Tibial nerve (tissue), 4 donors: ENCODE measurements at places on chromosomes 6 and 20. TPM values are rescaled to one million over a fixed set of nuclear protein-coding genes. Genes with fewer than 3 reads are reported as not detected.

GRCh38 chr6:133100865-133101264 is 140.3 kb upstream of the EYA4 start:
- DNase-seq = no peak

GRCh38 chr20:51236421-51236820 is 213.5 kb upstream of the KCNG1 start:
- no peak for DNase-seq

The C2 gene
- 4.6 TPM for total RNA-seq

DNA sequence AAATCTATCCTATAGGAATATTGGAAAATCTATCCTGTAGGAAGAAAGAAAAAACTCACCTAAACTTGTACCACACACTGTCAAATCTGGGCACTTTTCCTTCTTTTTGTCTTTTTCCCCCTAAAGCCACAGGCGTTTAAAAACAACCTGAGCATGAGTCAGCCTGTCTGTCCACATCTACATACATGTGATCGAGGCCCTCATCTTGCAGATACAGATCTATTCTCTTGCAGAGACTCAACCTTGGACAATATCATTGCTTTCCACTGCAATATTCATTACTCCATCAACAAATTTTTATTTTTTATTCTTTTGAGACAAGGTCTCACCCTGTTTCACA is 95.9 kb upstream of the IYD start:
- DNase-seq = no peak

DNA sequence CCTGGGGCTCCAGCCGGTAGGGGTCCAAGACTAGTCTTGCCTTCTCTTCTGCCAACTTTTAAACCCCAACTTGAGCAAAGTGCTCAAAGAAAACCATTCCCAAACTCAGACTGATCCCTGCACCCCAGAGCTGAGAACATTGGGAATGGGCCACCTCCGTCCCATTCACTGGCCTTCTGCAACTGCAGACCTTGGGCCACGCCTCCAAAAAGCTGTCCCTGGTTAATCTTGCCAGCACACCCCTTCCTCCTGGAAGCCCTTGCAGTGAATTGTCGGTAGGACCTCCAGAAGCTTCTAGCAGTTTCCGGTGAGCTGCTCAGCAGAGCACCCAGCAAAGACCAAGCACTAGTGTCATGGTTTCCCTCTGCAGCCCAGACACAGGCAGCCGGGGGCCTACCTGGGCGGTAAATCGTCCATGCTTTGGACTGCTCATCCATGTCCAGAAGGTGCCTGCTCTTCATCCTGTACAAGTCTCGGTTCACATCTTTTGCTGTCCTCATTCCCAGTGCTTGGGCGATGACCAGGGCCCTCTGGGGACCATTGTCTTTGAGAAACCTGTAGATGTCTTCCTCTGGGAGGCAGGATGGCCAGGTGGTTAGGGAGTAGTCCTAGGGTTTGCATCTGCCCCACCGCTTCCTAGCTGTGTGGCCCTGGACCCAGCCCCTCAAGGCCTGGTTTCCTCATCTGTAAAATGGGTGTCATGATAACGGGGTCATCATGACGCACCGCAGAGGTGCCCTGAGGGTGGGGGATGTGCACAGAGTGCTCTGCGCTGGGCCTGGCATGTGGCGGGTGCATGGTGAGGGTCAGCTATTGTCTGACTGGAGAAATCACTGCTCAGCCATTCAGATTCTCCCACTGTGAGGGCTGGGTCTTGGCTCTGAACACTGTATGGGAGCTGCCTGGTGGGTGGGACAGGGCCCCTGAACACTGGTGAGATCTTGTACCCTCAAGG is 5.5 kb downstream of the ZBP1 start:
- no peak for DNase-seq

DNA sequence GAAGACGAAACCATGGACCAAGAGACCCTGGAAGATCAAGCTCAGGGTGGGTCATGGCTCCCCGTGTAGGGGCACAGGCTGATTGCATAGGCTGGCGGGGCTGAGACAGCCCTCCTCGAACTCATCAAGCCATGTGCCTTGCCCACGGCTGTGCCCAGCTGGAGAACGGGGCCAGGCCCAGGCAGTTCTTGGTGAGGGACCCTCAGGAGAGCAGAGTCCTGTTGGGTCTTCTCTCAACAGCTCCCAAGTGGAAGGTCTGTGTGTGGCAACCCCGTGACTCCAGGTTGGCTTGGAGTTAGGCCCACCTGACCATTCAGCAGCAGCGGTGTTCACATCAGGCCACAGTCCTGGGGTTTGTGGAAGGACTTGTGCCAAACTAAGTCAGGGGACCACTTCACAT is 276.5 kb downstream of the QKI start:
- DNase-seq = no peak

DNA sequence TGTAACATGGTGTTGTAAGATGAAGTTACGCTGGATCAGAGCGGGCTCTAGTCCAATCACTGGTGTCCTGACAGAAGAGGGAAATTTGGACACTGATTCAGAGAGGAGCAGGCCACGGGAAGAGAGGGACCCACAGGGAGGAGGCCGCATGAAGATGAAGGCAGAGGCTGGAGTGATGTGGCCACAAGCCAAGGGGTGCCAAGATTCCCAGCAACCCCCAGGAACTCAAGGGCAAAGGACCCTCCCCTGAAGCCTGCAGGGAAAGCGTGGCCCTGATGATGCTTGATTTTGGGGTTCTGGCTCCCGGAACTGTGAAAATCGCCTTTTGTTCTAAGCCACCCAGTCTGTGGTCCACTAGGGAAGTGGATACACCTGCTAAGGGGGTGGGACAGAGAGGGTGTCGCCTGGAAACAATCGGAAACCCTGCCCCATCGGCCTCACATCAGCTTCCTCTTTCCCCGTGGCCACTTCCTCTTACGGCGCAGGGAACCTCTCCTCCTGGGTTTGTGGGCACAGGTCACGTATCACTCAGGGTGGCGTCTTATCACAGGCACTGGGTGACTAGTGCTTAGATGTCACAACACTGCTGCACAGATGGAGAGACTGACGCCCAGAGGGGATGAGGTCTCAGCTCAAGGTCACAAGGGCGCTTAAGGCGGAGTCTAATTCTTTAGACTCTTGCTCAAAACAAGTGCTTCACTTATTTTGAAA is 58.0 kb downstream of the SULF2 start:
- DNase-seq = peak; percentile 37

- no peak for DNase-seq
Observed at GRCh38 chr6:155382338-155382685, 68.0 kb upstream of the TFB1M start.

DNA sequence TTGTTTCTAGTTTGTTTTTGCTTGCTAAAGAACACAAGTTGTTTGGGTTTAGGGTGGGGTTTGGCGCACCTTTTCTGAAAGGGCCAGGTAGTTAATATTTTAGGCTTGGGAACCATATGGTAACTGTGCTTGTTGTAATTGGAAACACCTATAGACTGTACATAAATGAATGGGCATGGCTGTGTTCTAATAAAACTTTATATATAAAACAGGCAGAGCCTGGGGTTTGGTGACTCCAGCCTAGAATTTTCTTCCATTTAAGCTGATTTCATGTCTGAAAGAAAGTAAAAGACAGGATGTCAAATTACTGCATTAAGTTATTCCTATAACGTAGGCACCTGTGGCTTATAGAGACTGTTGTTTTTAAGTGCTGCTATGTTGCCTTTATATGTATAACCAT is 36.1 kb upstream of the MAPK13 start:
- no peak for DNase-seq
